ENCODE measurements at places on chromosomes 5 and 9. TPM values are rescaled to one million over a fixed set of nuclear protein-coding genes. Genes with fewer than 3 reads are reported as not detected.

GRCh38 chr9:81776390-81776789 lies 87.0 kb upstream of the TLE1 start:
- no peak for DNase-seq

GRCh38 chr5:112338681-112339337 lies 80.3 kb downstream of the EPB41L4A start:
- no peak for DNase-seq

GRCh38 chr5:10761185-10761932 lies at the start of gene DAP:
TSS of gene DAP (minus strand) at chr5:10761234. CDS start at chr5:10761068, 166 bp downstream.
- peak; percentile 96 for DNase-seq

DNA sequence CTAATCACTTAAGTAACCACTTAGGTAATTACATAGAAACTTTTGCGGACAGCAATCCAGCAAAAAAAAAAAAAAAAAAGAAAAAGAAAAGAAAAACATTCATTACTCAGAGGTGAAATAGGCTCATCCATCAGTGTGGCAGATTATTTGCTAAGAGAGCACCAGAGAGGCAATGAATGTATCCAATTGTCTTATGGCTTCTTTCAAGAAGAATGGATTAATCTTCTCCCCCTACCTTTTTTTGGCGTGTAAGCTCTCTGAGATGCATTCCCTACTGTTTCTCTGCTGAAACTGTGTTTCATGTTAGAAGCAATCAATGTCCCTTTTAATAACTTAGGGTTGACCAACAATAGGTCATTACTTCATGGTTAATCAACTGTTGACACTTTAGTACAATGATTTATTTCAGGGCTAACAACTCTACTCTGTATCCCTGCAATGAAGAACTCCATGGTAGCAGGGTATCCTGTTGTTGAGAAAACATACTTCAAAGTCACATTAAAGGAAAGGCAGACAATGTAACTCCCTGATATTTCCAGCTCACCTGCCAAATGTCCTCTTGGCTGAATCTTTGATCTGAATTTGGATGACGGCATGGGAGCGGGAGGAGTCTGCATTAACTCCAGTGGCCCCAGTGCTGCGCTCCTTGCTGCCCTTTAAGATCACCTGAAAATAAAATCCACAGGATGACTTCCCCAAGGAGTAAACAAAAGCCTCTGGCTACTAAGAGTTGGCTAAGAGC lies 57.6 kb downstream of the KIF24 start:
- no peak for DNase-seq

DNA sequence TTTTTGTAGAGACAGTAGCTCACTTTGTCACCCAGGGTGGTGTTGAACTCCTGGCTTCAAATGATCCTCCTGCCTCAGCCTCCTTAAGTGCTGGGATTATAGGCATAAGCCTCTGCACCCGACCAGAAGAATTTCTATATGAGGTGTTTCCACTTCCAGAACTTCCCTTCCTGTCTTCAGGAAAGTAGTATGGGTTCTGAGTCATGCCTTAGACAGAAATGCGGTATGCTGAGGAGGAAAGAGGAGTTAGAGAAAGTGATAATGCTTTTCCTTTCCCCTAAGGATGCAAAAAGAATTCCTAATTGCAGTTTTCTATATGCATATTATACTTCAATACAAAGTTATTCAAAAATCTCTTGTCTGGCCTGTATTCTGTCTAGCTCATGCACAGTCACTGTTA lies 16.4 kb upstream of the ADAMTSL1 start:
- no peak for DNase-seq

DNA sequence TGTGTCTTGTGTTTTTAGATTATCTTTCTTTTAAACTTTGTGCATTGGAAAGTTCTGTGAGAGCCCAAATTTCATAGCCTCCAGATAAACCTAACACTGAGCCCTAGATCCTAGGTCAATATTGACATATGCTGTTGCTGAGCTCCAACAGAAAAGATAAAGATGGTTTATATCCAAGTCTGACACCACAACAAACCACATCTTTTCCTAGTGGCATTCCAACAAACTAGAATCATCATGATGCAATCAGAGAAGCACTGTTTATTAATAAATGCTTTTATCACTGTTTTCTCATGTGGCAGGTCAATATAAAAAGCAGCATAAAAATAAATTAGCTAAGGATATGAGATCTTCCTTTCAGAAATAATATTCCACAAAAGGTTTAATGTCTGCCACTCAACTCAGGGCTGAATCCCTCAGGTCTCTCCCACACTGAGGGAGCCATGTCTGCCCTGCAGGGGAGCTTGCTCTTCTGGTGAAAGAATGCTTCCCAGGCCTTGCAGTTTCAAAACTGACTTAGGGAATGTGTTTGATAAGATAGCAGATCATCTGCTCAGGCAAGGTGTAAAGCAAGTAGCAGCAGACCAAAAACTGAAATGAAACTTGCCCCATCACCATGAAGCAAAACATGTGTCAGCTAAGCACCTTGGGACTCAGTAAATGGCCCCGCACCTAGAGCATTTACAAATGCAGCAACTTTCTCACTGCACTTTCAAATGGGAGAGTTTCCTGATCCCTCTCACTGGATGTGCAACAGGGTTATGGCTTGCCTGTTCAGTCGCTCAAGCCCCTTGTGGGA lies 493.0 kb downstream of the AGTPBP1 start:
- DNase-seq: peak; percentile 48

DNA sequence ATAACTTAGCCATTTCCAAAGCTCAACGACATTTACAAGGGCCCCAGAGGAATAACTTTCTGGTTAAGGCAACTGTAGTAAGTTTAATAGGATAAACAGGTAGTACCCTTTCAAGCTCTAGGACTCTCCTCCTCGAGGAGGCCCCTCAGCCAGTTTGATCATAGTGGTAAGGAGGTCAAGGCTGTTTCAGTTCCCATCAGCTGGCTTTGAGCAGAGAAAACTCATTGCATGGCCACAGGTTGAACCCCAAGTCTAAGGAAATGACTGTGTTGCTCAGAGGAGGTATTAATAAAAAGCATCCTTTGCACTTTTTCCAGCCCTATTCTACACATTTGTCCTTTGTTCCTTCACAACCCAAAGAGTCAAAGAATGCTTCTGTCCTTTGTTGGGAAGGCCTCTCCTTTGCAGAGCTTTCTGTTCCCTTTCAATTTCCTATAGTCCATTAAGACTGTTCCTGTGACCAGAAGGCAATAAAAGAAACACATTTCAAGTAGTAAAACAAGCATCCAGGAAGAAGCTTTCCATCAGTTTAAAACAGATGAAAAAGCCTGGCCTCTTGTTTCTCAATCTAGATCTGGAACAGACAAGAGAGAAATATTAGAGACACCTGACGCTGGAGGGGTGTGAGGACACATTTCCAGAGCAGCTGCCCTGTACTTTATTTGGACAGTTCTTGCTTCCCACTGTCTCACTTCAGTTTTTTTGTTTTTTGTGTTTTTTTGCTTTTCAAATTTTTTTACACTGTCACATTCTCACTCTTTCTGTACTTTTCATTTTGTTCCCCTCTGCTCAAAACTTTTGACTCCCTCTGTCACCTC lies 54.1 kb downstream of the PRRC1 start:
- no peak for DNase-seq

- DNase-seq: no peak
These were observed 74.8 kb downstream of the GALNT10 start for GRCh38 chr5:154265197-154265773.

- DNase-seq: no peak
These were observed 94.3 kb upstream of the EQTN start for GRCh38 chr9:27391040-27391895.

DNA sequence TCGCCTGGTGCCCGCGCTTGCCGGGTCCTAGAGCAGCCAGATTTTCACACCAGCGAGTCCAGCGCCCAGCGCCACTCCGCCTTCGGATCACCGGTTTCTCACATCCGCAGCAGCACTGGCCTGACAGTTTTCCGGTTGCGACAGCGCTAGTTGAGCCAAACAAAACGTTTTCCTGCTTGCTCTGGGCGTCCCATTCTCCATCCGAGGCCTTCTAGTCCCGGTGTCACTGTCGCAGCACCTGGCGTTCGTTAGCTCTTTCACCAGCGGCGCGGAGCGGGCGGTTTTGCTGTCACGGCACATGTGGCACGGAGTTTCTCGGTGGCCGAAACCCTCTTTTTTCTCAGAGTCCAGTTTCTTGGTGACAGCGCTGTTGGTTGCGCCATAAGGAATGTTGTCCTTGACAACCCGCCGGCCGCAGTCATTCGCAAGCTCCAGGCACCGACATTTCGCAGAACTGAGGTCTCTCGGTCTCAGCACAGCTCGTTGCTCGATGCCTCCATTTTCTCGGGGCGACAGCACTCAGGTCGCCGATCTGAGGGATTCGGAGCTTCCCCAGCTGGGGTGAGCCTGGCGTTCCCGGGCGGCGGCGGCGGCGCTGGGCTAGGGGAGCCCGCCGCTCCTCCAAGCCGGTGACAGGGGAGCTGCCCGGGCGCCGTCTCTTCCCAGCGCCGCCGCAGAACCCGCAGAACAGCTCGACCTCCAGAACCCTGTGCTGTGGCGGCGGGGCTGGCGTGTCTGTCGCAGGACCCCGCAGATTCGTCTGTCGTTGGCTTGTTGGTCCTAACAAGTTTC lies 47.8 kb downstream of the ANXA2R start:
- DNase-seq: peak; percentile 64

DNA sequence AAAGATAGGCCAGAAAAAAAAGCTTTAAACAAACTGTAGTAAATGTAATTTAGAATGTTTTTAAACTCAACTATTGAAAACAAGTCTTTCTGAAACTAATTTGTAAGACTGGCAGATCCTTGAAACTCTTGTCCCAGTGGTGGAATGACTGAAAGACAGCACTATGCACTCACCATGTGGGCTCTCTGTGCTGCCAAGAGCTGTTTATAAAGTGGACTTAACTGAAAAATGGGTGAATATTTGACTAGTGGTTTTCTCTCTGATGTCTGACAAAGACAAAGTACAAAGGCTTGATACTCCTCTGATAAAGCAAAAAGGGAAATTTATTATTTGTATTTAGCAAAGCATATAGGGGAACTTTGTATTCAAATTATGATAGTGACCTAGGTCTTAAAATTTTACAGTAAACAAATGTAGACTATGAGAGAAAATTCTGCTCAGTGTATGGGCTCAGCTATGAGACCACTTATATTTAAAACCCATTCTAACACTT lies 635.4 kb downstream of the NR2F1-AS1 start:
- DNase-seq: peak; percentile 6

DNA sequence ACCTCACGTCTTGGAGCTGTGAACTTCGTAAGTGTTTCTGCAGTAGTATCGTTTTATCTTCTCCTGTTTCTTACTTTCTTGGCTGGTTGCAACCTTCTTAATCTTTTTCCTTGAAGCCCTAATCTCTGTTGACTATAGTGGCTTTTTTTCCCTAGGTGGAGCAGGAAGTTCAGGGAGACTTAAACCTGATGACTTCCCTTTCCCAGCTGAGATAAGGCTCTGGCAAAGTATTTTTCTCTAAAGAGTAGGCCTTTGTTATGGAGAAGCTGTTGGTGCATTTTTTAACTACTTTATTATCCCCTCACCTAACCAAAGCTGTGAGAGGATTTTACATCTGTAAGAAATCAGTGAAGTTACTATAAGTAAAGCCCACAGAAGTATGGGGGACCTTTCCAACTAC lies 723.1 kb upstream of the RIOK2 start:
- DNase-seq: no peak

DNA sequence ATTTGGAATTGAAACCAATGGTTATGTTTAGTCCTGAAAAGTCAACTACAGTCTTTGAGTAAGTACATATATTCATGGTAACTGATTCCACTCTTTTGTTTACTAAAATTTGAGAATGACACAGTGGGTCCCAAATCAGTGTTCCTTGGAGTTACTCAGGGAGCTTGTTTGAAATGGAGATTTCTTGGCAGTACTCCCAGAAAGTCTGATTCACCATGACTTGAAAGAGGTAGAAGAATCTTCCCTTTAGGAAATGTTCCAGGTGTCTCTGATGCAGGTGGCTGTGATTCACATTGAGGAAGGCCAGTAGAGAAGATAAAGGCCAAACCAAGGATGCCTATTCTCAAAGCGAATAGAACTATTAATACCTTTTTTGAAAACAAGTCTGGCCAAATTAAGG lies 1078.3 kb downstream of the CDH12 start:
- no peak for DNase-seq

Gene CLIC3
- 0.46 TPM for polyA plus RNA-seq

Gene ORM2
- not detected for polyA plus RNA-seq

Gene SPATA31E1
- 0.04 TPM for polyA plus RNA-seq

Gene CCL27
- polyA plus RNA-seq: 0.81 TPM

Gene GRM6
- polyA plus RNA-seq: 0.24 TPM

Gene EQTN
- polyA plus RNA-seq: not detected
